ENCODE measurements at places on chromosomes 12 and 14. TPM values are rescaled to one million over a fixed set of nuclear protein-coding genes. Genes with fewer than 3 reads are reported as not detected.

Gene SSTR1
- polyA plus RNA-seq, result not detected

Gene PAX9
- polyA plus RNA-seq, result 0.07 TPM

Gene IL22
- polyA plus RNA-seq, result not detected

Gene TMTC1
- polyA plus RNA-seq, result not detected

Gene LRRC9
- polyA plus RNA-seq, result not detected

Gene FGD4
- polyA plus RNA-seq, result 2.3 TPM

Gene KRT72
- 0.34 TPM for polyA plus RNA-seq

Gene FGD6
- polyA plus RNA-seq, result 0.23 TPM
